Activated CD8-positive, alpha-beta memory T cell treated with anti-CD3 and anti-CD28 coated beads for 24 hours (primary cell): ENCODE measurements at places on chromosomes 7 and 10.

DNA sequence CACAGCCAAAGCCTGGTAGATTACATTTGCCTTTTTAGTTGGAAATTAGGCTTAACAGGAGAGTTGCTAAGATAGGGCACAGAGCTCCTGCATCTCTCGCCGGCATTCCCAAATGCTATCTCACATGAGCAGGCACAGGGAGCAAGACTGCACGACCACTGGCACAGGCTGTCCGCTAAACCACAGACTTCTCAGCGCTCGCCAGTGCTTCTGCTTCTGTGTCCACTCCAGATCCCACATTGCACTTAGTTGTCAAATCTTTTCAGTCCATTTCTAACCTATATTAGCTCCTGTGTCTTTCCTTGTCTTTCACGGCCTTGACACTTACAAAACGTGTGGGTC is 138.9 kb downstream of the EGFR start:
- DNase-seq = no peak

GRCh38 chr10:97481071-97481470 is 17.2 kb downstream of the MMS19 start:
- no peak for DNase-seq

GRCh38 chr10:25748509-25748908 is 185.5 kb upstream of the MYO3A start:
- no peak for DNase-seq

- peak; percentile 57 for DNase-seq
These were observed 1.1 kb downstream of the KIAA1217 start for GRCh38 chr10:24209946-24210491.

GRCh38 chr7:1595027-1595426 is 25.2 kb upstream of the PSMG3 start:
- DNase-seq = no peak
